ENCODE measurements at places on chromosomes 11 and 22.

DNA sequence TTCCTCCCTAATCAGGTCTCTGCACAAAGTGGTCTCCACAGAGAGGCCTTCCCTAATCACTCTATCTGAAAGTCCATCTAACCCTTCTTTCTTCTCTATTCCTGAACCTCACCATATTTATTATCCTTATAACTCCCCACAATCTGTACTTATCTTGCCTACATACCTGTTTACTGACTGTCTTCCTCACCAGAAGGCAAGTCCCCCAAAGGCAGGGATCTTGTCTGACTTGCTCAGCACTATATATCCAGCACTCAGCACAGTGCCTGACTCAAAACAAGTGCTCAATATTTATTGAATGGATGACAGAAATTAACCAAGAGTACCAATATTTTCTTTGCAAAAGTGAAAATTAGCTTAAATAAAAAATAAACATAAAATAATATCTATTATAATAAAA, 5.5 kb downstream of the DCUN1D5 start:
- H3K4me1 ChIP-seq: peaks cover 38% of the 10 kb centered on the region
- H3K36me3 ChIP-seq: peaks cover 9% of the 10 kb centered on the region
- no peak for DNase-seq
- no peak overlapping the region for H3K4me3 ChIP-seq
- no peaks in the 10 kb centered on the region for H3K27me3 ChIP-seq

- no peaks in the 10 kb centered on the region for H3K36me3 ChIP-seq
- peak overlapping the region; percentile 72 for H3K27ac ChIP-seq
- peaks cover 65% of the 10 kb centered on the region for H3K4me1 ChIP-seq
- H3K4me3 ChIP-seq: peak overlapping the region; percentile 54
Observed at GRCh38 chr11:46001448-46001914, 79.0 kb downstream of the LARGE2 start.

DNA sequence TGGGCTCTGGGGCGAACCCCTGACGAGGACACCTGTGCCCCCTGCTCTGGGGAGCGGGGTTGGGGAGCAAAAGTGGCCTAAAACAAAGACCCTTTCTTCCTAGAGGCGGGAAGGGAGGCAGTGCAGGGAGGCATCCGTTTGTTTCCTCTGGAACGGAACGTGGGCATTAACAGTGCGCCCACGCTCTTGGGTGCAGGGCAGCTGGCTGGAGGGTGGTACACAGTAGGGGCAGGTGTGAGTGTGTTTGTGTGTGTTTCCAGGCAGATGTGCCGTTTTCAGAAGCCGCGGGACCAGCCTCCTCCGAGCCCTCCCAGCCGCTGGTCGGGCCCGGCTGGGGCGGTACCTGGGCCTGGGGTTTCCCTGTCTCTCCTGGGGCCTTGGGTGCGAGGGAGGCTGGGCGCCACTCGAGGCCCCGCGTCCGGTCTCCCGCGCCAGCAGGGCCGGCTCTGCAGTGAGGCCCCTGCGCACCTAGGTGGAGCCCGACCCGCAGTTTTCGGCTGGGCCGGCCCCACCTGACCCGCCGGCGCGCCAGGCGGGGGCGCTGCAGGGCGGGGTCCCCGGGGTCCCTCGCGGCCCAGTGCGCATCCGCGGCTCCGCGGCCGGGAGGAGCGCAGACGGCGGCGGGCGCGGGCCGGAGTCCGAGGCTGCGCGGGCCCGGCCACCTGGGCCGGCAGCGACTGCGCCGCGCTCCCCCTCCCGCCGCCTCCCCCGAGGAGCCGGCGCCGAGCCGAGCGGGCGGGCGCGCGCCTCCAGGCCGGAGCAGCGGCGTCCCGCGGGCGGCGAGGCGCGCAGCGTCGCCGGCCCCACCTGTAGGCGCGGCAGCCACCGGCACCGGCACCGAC, 1252.7 kb downstream of the BRD1 start:
- H3K4me1 ChIP-seq: no peaks in the 10 kb centered on the region
- H3K27me3 ChIP-seq: peaks cover 3% of the 10 kb centered on the region
- H3K27ac ChIP-seq: no peak overlapping the region
- H3K4me3 ChIP-seq: no peak overlapping the region

DNA sequence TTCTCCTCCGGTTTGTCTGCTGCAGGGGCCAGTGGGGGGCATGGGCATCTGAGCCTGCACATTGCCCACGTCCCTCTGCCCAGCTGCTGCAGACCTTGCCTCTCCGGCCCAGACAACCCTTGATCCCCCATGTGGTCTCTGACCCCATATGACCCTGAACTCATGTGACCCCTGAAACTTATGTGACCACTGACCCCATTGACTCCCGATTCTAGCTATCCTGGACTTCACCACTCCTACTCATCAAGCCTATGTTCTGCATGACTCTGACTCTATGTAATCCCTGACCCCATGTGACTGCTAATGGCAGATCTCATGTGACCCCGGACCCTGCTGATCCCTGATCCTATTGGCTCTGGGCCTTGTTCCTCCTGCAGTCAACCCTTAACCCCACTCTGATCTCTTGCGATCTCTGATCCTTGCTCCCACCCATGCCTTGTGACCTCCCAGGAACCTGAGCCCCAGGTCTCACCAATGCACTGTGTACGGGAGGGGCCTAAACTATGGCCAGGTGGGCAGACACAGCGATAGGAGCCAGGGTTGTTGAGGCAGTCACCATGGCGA, 5.7 kb downstream of the LTBP3 start:
- H3K27me3 ChIP-seq: peaks cover 3% of the 10 kb centered on the region
- H3K27ac ChIP-seq: peak overlapping the region; percentile 46
- no peak for DNase-seq
- peaks cover 40% of the 10 kb centered on the region for H3K36me3 ChIP-seq
- H3K4me1 ChIP-seq: peaks cover 36% of the 10 kb centered on the region

- H3K27me3 ChIP-seq: peaks cover 13% of the 10 kb centered on the region
- H3K36me3 ChIP-seq: no peaks in the 10 kb centered on the region
- no peak overlapping the region for H3K4me3 ChIP-seq
Observed at GRCh38 chr11:16911186-16911585, 103.0 kb downstream of the PLEKHA7 start.

- H3K4me1 ChIP-seq: peaks cover 39% of the 10 kb centered on the region
- H3K36me3 ChIP-seq: peaks cover 22% of the 10 kb centered on the region
- H3K4me3 ChIP-seq: no peak overlapping the region
- no peak overlapping the region for H3K27ac ChIP-seq
- H3K27me3 ChIP-seq: peaks cover 2% of the 10 kb centered on the region
- DNase-seq: peak; percentile 24
Observed at GRCh38 chr11:65078151-65078550, 5.7 kb downstream of the CDCA5 start.

DNA sequence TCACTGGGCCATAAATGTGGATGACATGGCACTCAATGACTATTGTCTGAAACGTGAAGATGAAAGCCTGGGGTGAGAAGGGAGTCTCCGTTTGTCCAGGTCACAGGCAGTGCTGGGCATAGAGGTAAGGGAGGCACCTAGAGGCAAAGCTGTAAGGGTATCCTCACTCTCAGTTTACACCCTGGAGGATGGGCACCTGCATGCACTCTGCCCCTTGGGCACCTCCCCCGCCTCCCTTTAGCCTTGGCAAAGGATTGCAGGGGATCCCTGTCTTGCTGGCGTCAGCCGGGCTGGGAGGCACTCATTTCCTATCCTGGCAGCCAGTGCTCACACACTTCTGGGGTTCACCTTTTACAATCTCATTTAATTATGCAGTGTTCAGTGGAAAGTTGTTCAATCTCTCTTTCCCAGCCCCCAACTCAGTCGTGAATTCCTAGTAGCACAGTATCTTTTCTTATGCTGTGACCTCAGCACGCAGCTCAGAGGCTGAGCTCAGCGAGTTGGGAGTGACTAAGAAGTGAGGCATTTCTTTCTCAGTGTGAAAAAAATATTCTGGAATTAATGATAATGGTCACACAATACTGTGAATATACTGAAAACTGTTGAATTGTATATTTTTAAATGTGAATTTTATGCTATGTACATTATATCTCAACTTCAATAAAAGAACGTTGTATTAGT, 866.6 kb downstream of the BRD1 start:
- no peak for DNase-seq
- H3K4me1 ChIP-seq: no peaks in the 10 kb centered on the region
- peaks cover 10% of the 10 kb centered on the region for H3K36me3 ChIP-seq
- no peaks in the 10 kb centered on the region for H3K27me3 ChIP-seq
- no peak overlapping the region for H3K4me3 ChIP-seq

GRCh38 chr11:85679576-85679975, 6.4 kb downstream of the CCDC89 start:
- H3K27me3 ChIP-seq: peaks cover 6% of the 10 kb centered on the region
- H3K4me3 ChIP-seq: no peak overlapping the region
- H3K36me3 ChIP-seq: peaks cover 5% of the 10 kb centered on the region
- H3K4me1 ChIP-seq: peaks cover 21% of the 10 kb centered on the region
- DNase-seq: no peak

DNA sequence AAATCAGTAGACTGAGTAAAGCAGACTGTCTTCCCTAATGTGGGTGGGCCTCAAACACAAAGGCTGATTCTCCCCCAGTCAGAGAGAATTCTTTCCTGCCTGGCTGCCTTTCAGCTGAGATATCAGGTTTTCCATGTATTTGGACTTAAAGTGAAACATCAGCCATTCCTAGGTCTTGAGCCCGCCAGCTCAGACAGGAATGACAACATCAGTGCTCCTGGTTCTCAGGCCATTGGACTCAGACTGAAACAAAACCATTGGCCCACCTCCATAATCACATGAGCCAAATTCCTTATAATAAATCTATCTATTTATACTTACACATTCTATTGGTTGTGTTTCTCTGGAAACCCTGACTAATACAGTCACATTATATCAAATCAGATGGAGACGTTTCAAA, 56.7 kb upstream of the CLPB start:
- H3K36me3 ChIP-seq: no peaks in the 10 kb centered on the region
- no peaks in the 10 kb centered on the region for H3K4me1 ChIP-seq
- DNase-seq: no peak

DNA sequence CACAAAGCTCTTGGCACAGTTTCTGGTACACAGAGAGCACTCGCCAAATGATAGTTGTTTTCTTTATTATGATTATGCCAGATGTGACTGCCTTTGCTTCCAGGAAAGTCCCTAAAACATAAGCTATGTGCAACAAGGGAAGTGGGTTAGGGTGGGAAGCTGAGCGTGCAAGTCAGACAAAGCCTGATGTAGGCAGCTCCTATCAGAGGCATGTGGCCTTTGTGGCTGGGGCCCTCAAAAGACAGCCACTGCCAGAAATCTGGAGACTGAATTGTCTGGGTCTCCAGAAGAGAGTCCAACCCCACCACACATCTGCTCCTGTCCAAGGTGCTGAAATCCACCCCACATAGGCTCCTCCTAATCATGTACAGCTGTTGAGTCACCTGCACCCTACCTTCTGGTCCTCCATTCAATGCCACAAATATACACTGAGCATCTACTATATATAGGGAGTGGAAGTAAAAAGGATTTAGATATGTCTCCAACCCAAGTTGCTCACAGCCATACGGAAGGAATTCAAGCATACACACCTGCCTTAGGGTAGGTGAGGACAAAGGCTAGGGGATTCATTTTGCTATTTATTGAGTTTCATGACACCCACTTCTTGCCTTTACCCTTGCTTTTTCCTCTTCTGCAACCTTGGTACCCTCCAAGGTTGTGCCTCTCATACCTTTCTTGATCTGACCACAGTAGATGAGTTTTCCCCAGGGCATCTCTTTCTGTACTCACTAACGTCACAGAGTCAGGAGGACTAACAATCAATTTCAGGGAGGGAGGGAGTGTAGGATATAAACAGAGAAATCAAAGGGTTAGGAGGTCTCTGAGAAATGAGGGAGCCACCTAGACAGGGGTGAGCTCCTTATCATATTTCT, 12.4 kb downstream of the SEC14L3 start:
- H3K36me3 ChIP-seq: no peaks in the 10 kb centered on the region
- H3K27ac ChIP-seq: no peak overlapping the region
- no peaks in the 10 kb centered on the region for H3K4me1 ChIP-seq
- no peak for DNase-seq
- no peak overlapping the region for H3K4me3 ChIP-seq
- peaks cover 4% of the 10 kb centered on the region for H3K27me3 ChIP-seq

- H3K27me3 ChIP-seq: peaks cover 14% of the 10 kb centered on the region
- DNase-seq: no peak
- no peak overlapping the region for H3K27ac ChIP-seq
- no peaks in the 10 kb centered on the region for H3K4me1 ChIP-seq
Observed at GRCh38 chr11:2471804-2472096, 26.9 kb downstream of the KCNQ1 start.

- H3K27ac ChIP-seq: no peak overlapping the region
- H3K4me1 ChIP-seq: no peaks in the 10 kb centered on the region
- no peak overlapping the region for H3K4me3 ChIP-seq
- no peaks in the 10 kb centered on the region for H3K36me3 ChIP-seq
- DNase-seq: no peak
Observed at GRCh38 chr11:117514256-117514655, 186.6 kb downstream of the CEP164 start.

GRCh38 chr11:93480756-93481155, 62.4 kb downstream of the SMCO4 start:
- peaks cover 23% of the 10 kb centered on the region for H3K4me1 ChIP-seq
- no peak overlapping the region for H3K27ac ChIP-seq
- H3K4me3 ChIP-seq: no peak overlapping the region
- peaks cover 1% of the 10 kb centered on the region for H3K27me3 ChIP-seq
- no peak for DNase-seq

GRCh38 chr11:115311949-115312348, 192.3 kb downstream of the CADM1 start:
- no peak overlapping the region for H3K27ac ChIP-seq
- H3K4me1 ChIP-seq: no peaks in the 10 kb centered on the region

- no peak overlapping the region for H3K27ac ChIP-seq
- no peaks in the 10 kb centered on the region for H3K4me1 ChIP-seq
- no peak for DNase-seq
- no peaks in the 10 kb centered on the region for H3K36me3 ChIP-seq
- H3K4me3 ChIP-seq: no peak overlapping the region
Observed at GRCh38 chr11:125328225-125328580, 163.7 kb downstream of the PKNOX2 start.

DNA sequence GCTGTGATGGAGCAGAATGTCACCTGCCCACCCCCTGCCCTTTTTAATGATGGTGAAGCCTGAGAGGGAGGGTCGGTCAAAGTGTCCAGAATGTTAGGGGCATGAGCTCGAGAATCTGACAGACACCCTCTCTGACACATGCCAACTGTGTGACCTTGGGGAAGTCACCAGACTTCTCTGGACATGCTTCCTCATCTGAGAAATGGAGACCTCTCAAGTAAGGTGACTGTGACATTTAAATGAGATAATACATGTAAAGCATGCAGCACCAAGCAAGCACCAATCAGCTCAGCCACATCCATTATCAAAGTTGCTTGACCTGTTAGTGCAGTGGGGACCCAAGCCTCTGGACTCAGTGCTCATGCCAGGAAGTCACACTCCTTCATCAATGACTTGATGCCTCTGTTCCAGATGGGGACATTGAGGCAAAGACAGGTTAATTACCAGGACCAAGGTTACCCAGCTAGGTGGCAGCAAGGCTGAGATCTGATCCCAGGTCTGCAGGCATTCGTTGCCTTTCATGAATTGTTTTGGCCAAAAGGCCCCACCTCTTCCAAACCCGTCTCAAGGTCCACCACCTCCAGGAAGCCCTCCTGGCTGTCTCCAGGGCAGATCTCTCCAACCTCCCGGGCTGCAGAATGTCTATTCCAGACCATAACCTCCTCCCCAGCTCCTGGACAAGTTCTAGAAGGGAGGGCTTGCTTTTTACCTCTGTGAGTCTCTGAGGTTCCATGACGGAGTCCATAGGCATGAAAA, 38.8 kb upstream of the SYT7 start:
- no peak overlapping the region for H3K4me3 ChIP-seq
- no peak overlapping the region for H3K27ac ChIP-seq
- no peaks in the 10 kb centered on the region for H3K36me3 ChIP-seq
- peaks cover 20% of the 10 kb centered on the region for H3K27me3 ChIP-seq
- peaks cover 28% of the 10 kb centered on the region for H3K4me1 ChIP-seq
- no peak for DNase-seq

- H3K27ac ChIP-seq: peak overlapping the region; percentile 19
- peaks cover 61% of the 10 kb centered on the region for H3K4me1 ChIP-seq
- H3K36me3 ChIP-seq: peaks cover 21% of the 10 kb centered on the region
- DNase-seq: no peak
- no peak overlapping the region for H3K4me3 ChIP-seq
- no peaks in the 10 kb centered on the region for H3K27me3 ChIP-seq
Observed at GRCh38 chr22:40190501-40190900, 12.8 kb downstream of the TNRC6B start.
